ENCODE measurements at places on chromosomes 1 and 21.

DNA sequence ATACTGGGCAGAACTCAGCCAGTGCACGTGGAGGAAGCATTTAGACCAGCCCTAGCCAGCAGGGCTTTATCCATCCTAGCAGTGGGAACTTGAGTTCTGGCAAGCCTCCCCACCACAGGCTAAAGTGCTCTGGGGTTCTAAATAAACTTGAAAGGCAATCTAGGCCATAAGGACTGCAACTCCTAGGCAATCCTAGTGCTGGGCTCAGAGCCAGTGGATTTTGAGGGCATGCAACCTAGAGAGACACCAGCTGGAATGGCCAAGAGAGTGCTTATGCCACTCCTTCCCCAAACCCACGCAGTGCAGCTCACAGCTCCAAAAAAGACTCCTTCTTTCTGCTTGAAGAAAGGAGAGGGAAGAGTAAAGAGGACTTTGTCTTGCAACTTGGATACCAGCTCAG, 70.5 kb upstream of the APOBEC4 start:
- no peak for DNase-seq

DNA sequence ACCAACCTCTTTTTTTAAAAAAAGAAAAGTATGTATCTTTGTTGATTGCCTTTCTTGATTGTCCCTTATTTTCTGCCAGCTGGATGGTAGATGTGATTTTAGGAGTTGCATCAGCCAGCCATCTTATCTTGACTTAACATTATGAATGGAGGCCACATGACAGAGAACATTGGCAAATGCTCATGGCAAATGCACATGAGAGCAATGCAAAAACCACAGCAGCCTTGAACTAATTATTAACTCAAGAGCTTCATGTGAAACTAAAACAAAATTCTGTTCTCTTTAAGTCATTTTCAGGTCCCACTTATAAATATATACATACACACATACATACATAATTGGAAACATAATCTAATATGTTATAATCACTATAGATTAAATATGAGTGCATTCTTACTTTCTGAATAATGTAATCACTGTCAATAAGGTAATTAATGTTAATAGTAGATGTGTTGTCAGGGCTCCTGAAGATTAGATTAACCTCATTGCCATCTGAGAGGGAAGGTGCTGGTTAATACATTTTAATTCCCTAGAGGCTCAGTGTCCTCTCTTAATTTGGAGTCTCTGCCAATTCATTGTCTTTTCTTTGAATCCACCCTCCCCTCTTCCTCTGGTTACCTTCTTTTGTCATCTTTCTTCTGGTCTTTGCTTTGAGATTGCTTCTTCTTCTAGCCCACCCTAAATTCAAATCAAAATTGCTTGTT, 962.2 kb downstream of the ADGRL2 start:
- no peak for DNase-seq

GRCh38 chr1:185271921-185272320, 45.1 kb downstream of the IVNS1ABP start:
- no peak for DNase-seq

DNA sequence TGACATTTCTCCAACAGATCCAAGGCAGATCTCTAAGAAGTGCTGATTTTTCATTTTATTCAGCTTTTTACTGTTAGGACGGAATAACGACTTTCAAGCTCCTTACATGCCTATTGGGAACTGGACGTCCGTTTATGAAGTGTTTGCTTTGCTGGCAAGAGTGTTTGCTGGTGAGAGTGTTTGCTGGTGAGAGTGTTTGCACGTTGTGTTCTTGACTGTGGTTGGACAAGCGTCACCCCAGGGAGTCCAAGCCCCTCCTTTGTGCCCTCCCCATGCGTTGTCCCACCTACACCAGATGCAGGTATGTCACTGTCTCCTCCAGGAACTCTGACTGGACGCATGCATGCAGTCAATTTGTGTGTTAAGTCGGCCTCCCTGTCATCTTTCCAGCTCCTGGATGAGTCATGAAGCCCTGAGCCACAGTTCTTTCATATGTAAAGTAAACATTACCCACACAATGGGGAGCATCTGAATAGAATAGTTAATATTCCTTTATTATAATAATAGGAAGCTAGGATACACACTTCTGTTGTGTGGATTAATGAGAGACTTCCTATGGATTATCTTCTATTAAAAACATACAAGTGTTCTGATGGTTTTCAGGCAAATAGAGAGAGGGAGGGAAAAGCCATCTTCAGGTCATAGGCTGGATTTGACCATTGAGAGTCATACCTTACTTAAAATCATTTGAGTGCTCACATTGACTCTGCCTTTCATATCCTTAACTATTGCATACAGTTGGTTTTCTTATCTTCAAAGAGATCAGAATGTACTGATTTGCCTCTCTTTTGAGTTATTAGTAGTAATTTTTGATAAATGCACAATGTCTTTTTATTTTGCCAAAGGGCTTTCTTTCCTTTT, 119.2 kb downstream of the GALNT2 start:
- peak; percentile 73 for DNase-seq

DNA sequence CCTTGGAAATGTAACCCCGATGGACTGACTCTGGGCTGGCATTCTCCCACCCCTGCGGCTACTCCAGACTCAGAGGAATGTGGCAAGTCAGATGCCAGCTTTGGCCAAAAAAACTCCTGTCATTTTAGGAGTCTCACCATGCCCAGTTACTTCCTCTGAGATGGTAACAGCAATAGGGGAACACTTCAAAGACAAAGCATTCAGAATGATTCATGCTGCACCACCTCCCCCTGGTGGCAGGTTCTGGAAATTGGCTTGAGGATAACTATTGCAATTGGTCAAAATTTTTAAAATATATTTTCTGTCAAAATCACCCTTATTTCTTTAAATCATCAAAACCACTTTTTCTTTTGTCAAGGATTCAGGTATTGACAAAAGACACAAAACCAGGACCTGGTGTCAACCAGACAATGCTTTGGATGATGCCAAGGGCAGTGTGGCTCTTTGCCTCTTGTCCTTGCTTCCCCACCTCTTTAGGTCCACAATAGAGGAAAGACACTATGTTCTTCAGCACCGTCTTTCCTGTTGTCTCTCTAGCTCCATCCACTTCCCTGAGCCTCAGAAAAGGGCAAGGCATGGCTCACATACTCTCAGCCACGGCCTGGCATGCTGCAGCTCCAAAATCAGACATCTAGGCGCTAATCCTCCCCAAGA, 9.9 kb upstream of the CDCA8 start:
- peak; percentile 65 for DNase-seq

DNA sequence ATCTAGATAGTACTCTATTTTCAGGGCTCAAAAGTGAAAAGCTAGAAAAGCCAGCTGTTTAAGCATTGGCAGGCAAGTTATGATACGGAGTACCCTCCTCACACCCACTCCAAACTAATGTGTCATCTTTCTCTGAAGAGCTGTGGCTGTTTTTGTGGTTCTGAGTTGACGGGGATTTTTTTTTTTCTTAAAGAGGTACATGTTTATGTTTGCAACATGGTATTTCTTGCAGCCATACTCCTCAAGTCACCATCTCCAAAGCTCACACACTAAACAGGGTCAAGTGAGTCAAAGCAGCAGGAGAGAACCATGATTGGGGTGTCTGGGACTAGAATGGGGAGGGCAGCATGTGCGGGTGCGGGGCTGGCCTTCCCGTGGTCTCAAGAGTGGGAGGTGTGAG, 347.2 kb downstream of the DISC1 start:
- DNase-seq = no peak

Data from mucosa of descending colon (tissue), 3 donors.